Ascending aorta (tissue), 2 donors: ENCODE measurements at places on chromosomes 6 and 20. TPM values are rescaled to one million over a fixed set of nuclear protein-coding genes. Genes with fewer than 3 reads are reported as not detected.
A peak's percentile ranks its signal among the peaks of the same experiment; 100 is the strongest.

- H3K27ac ChIP-seq: no peak overlapping the region
- no peak overlapping the region for H3K4me3 ChIP-seq
- no peaks in the 10 kb centered on the region for H3K27me3 ChIP-seq
- no peaks in the 10 kb centered on the region for H3K4me1 ChIP-seq
- no peak for DNase-seq
Measured at GRCh38 chr6:163094881-163095280, 319.6 kb upstream of the QKI start.

GRCh38 chr6:157787080-157787479 lies 36.0 kb upstream of the SNX9 start:
- no peak overlapping the region for H3K4me3 ChIP-seq
- no peak overlapping the region for H3K27ac ChIP-seq
- no peak for DNase-seq
- no peaks in the 10 kb centered on the region for H3K36me3 ChIP-seq
- no peaks in the 10 kb centered on the region for H3K4me1 ChIP-seq

- no peak overlapping the region for H3K27ac ChIP-seq
- no peaks in the 10 kb centered on the region for H3K27me3 ChIP-seq
- DNase-seq: no peak
- H3K36me3 ChIP-seq: no peaks in the 10 kb centered on the region
- H3K4me1 ChIP-seq: peaks cover 11% of the 10 kb centered on the region
Measured at GRCh38 chr6:169208011-169208410, 45.6 kb downstream of the THBS2 start.

GRCh38 chr6:101458336-101458735 lies 64.8 kb downstream of the GRIK2 start:
- H3K4me1 ChIP-seq: no peaks in the 10 kb centered on the region
- H3K27ac ChIP-seq: no peak overlapping the region
- H3K36me3 ChIP-seq: no peaks in the 10 kb centered on the region
- H3K27me3 ChIP-seq: no peaks in the 10 kb centered on the region
- no peak overlapping the region for H3K4me3 ChIP-seq

- no peak overlapping the region for H3K27ac ChIP-seq
- H3K4me3 ChIP-seq: no peak overlapping the region
- H3K36me3 ChIP-seq: no peaks in the 10 kb centered on the region
- no peaks in the 10 kb centered on the region for H3K27me3 ChIP-seq
- DNase-seq: no peak
- H3K4me1 ChIP-seq: no peaks in the 10 kb centered on the region
Measured at GRCh38 chr6:72420409-72420808, 201.5 kb upstream of the KCNQ5 start.

DNA sequence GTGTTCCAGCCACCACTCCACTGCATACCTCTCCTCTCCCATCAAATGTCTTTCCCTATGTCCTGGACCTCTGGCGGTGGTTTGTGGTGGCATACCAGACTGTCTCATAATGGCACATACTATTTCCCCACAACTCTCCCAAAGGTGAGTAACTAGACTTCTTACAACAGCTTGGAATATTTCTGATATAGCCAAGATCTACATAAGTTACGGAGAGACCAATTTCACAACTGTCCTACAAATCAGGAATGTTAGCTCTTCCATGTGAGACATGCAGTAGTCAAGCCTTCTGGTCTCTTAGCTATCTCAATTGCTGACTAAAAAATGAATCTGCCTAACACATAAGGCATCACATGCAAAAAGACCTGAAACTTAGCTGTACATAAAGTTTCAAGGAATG lies 588.9 kb downstream of the RNF144B start:
- H3K27me3 ChIP-seq: no peaks in the 10 kb centered on the region
- H3K4me3 ChIP-seq: no peak overlapping the region
- H3K36me3 ChIP-seq: no peaks in the 10 kb centered on the region
- H3K27ac ChIP-seq: no peak overlapping the region
- no peaks in the 10 kb centered on the region for H3K4me1 ChIP-seq
- no peak for DNase-seq

DNA sequence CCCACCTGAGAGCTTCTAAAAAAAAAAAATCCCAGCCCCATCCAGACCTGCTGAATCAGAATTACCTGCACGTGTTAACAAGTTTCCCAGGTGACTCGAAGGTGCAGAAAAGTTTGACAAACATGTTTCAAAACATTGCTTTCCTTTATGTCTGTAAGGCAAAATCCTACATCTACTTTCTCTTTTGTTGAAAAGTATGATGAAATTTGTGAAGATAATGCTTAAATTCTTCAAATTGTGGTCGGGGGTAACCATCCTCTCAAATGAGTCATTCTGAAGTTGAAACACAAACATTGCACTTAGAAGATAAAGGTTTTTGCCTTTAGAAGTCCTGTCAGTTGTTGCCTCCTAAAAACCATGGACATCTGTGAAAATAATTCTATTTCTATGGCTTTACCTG lies 429.7 kb downstream of the EPHA7 start:
- no peak overlapping the region for H3K4me3 ChIP-seq
- no peak for DNase-seq
- no peaks in the 10 kb centered on the region for H3K36me3 ChIP-seq
- no peaks in the 10 kb centered on the region for H3K4me1 ChIP-seq
- H3K27me3 ChIP-seq: no peaks in the 10 kb centered on the region

GRCh38 chr6:56807326-56807988 lies 147.4 kb upstream of the BEND6 start:
- no peaks in the 10 kb centered on the region for H3K36me3 ChIP-seq
- H3K27me3 ChIP-seq: no peaks in the 10 kb centered on the region
- no peak overlapping the region for H3K4me3 ChIP-seq
- H3K4me1 ChIP-seq: no peaks in the 10 kb centered on the region
- no peak for DNase-seq

DNA sequence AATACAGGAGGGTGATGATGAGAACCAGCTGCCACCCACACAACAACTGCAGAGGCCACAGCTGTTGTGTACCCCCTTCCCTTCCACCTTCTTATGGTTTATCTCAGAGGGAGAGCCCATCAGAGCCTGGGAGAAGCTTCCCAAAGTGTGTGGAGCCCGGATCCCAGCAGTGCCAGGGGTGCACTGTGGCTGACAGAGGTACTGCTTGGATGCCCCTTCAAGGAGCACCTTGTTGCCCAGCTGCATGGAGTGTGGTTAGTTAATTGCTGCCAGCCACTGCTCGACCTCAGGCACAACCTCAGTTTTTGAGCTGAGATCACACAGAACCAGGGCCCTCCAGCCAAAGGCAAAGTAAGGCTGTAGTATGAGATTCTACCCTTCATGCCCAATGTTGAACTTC lies 13.0 kb downstream of the PI3 start:
- H3K4me1 ChIP-seq: no peaks in the 10 kb centered on the region
- no peak overlapping the region for H3K27ac ChIP-seq
- no peak for DNase-seq

- H3K27me3 ChIP-seq: no peaks in the 10 kb centered on the region
- H3K27ac ChIP-seq: no peak overlapping the region
- no peaks in the 10 kb centered on the region for H3K36me3 ChIP-seq
- DNase-seq: no peak
- H3K4me3 ChIP-seq: no peak overlapping the region
Measured at GRCh38 chr6:127299522-127300240, 33.0 kb downstream of the RNF146 start.

DNA sequence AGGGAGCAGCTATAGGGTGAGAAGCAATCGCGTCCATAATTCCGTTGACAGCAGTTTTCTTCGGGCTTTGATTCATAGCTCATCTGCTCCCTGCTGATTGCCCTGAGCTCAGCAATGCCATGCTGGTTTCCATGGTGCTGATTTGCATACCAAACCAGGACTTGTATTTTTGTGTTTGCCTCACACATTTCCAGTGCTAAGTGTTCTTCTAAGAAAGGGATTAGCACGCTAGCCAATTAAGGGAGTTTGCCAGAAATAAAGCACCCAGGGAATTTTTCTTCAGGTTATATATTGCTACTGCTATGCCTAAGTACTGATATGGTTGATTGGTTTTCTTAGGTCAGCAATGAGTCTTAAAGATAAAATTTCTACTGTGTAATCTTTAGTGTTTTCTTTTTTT lies 177.6 kb downstream of the PLCB1 start:
- no peaks in the 10 kb centered on the region for H3K4me1 ChIP-seq
- H3K27ac ChIP-seq: no peak overlapping the region
- no peaks in the 10 kb centered on the region for H3K27me3 ChIP-seq
- H3K4me3 ChIP-seq: no peak overlapping the region
- no peak for DNase-seq

GRCh38 chr6:157602521-157603295 lies 220.3 kb upstream of the SNX9 start:
- DNase-seq: no peak
- no peak overlapping the region for H3K27ac ChIP-seq
- no peaks in the 10 kb centered on the region for H3K36me3 ChIP-seq
- H3K27me3 ChIP-seq: no peaks in the 10 kb centered on the region
- H3K4me1 ChIP-seq: no peaks in the 10 kb centered on the region

DNA sequence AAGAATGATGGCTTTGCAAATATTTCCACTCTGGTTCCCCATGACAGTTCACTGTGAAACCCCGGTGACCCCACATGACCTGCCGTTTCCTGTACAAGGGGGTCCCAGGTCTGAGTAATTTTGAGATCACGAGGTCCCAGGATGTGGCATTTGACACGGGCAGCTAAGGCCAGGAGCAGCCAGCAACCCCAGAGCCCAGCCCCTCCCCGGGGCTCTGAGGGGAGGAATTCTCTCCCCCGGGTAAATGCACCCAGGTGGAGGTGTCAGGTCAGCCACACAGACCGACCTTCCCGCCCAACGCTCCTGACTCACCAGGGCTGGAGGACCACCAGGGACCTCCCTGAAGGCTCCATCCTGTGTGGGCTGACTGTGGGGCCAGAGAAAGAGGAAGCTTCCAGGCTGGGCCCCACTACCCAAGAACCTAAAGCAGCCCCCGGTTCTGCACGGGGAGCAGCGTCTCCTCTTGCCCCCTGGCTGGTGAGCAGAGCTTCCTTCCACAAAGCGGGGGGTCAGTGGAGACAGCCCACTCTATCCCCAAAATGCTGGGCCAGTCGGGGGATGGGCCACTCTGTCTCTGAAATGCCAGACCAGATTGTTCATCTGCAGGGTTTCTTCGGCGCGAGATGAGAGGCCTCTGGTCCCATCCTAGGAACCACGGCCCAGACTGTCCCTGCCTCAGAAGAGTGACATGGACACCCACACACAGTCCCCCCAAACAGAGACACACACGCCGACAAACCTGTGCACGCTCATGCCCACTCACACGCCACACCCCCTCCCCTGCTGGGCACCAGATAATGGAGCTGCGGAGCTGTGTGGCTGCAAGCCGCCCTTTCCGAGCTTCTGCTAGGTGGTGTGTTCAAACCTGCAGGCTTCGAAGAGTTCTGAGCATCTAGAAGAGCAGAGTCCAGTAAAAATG lies 23.4 kb upstream of the SLCO4A1 start:
- H3K4me1 ChIP-seq: peaks cover 16% of the 10 kb centered on the region
- H3K36me3 ChIP-seq: no peaks in the 10 kb centered on the region
- H3K27ac ChIP-seq: peak overlapping the region; percentile 58
- DNase-seq: no peak
- no peaks in the 10 kb centered on the region for H3K27me3 ChIP-seq
- no peak overlapping the region for H3K4me3 ChIP-seq

DNA sequence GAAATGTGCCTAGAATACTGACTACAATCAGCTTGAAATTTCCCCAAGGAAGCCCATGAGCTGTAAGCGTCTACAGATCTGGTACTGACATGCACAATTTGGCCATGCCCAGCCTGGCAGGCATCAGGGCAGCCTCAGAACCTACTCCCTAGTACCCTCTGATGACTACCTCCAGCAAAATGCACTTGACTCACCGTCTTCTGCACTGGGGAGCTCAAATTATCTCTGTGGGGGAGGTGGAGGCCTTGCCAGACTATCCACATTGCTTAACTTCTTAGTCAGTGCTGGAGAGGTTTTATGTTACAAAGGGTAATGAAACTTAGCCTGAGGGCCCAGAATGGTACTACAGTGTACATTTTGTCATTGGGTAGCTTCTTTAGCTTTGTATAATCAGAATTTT lies 126.0 kb upstream of the ADGRF1 start:
- no peaks in the 10 kb centered on the region for H3K4me1 ChIP-seq
- DNase-seq: no peak
- no peak overlapping the region for H3K4me3 ChIP-seq

- no peak overlapping the region for H3K4me3 ChIP-seq
- H3K4me1 ChIP-seq: no peaks in the 10 kb centered on the region
- no peaks in the 10 kb centered on the region for H3K36me3 ChIP-seq
- H3K27ac ChIP-seq: no peak overlapping the region
Measured at GRCh38 chr6:81023007-81023582, 729.4 kb downstream of the TENT5A start.

DNA sequence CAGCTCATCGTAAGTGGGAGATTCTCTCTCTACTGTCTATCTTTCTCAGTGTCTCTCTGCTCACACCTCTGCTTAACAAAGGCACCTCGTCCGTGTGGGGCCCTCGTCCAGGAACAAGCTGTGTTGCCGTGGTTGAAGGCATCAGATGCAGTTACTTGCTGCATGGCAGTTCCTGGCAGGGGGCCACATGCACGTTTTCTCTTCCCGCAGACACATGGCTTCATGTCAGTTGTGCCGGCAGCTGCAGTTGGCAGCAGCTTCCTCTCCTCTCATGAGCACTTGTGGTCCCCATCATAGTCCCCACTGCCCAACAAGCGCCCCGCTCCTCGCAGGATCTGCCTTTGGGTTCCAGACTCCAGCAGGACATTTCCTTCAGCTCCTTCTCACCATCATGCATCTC lies 7.1 kb upstream of the AFDN start:
- H3K4me1 ChIP-seq: no peaks in the 10 kb centered on the region
- H3K27ac ChIP-seq: no peak overlapping the region
- no peaks in the 10 kb centered on the region for H3K27me3 ChIP-seq
- no peak overlapping the region for H3K4me3 ChIP-seq
- H3K36me3 ChIP-seq: no peaks in the 10 kb centered on the region
- no peak for DNase-seq

GRCh38 chr6:92791403-92791802 lies 628.0 kb downstream of the EPHA7 start:
- no peaks in the 10 kb centered on the region for H3K27me3 ChIP-seq
- H3K4me1 ChIP-seq: no peaks in the 10 kb centered on the region
- DNase-seq: no peak
- no peak overlapping the region for H3K27ac ChIP-seq
- no peak overlapping the region for H3K4me3 ChIP-seq

DNA sequence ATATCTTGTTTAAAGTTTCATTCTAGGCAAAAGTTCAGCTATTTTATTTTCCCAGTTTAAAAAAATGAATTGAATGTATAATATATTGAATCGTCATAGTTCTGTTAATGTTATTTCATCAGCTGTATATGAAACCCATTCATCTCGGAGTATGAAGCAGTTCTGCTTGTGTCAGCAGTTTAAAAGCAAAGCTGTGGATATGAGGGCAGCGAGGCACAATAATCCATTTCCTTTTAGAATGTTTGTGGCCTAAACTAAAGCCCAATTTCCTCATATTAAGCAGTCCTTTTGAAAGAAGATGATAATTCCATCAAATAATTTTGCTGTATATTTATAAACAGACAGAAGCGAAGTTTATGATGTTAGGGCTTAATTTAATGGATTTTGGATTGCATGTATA lies 300.1 kb downstream of the SAMD5 start:
- no peaks in the 10 kb centered on the region for H3K36me3 ChIP-seq
- H3K27ac ChIP-seq: no peak overlapping the region
- no peak for DNase-seq
- no peak overlapping the region for H3K4me3 ChIP-seq

SKIC2 gene
- total RNA-seq: 77.4 TPM

OR2J3 gene
- not detected for total RNA-seq

NT5E gene
- 143 TPM for total RNA-seq

TPD52L1 gene
- 93.6 TPM for total RNA-seq

MYBL2 gene
- total RNA-seq: not detected

GMPR gene
- 18.4 TPM for total RNA-seq
